ENCODE measurements at places on chromosomes 2 and 18.

- no peak for DNase-seq
Observed at GRCh38 chr18:32920796-32921787, 148.3 kb upstream of the KLHL14 start.

DNA sequence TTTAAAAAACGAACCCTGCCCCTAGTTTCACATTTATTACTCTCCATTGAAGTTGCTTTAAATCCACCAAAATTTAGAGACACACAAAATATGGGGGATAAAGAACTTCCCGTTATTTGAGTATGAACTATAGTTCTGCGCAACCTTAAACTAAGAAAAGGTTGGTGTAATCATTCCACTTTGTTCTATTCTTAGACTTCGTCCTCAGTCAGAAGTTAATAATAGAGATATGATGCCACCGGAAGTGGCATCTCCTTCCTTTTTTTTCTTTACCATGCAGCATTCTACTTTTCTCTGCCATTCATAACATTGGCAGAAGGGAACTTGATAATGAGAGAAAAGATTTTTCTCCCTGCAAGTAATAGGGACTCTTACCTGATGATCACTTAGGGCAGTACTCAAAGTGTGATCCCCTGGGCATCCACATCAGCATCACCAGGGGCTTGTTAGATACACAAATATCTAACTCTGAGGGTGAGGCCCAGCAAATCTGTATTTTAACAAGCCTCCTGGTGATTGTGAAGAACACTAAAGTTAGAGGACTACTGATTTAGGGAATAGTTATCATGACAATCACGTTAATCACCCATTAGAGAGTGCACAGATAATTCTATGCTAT is 147.7 kb upstream of the DTNA start:
- no peak for DNase-seq

DNA sequence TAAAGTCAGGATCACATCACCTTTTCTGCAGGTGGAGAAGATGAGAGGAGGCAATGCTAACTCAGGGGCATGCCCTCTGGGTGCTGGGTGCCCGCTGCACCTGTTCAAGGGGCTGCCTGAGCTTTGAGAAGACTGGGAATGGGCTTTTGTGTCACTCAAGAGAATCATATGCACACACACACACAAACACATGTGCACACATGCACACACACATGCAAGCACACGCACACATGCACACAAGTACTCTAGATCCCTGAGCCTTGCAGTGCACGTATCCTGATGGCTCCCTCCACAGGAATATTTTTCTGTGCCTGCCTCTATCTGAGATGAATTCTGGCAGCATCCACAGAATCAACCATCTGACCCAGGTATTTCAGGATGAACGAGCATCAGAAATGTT is 110.0 kb upstream of the TEX51 start:
- no peak for DNase-seq

GRCh38 chr2:176260689-176261088 is 8.6 kb upstream of the MTX2 start:
- no peak for DNase-seq

DNA sequence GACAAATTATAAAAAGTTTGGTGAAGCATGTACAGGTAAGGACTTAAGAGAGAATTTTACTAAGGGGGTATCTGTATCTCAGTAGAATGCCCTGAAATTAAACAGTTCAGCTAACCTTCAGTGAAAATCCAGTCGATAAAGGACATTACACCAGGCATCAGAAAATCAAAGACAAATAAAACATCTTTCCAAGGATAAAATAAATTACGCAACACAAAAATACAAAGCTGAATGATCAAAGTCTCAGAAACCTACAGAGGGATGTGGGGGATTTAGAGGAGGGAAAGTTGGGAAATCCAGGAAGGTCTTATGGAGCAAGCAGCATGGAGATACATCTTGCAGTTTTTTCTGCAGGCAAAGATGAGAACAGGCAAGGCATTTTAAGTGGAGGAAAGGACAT is 384.1 kb downstream of the TNS1 start:
- no peak for DNase-seq

GRCh38 chr2:69010437-69011194 is 2.4 kb upstream of the ANTXR1 start:
- no peak for DNase-seq

DNA sequence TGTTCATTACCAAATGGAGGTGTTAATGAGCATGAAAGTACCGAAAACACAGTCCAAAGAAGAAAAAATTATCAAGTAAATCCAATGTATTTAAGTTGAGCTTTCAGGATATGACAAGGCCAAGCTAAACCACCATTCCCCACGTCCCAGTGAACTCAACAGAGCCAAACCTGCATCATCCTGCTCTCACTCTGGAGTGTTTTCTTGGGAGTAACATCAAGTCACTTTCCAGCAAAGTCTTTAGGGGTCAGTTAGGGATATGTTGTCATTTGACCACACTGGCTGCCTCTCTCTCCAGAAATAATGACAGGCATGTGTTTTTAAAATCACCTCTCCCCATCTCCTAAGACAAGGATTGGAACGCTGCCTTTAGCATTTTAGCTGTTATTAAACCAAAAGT is 140.5 kb downstream of the SRBD1 start:
- no peak for DNase-seq

DNA sequence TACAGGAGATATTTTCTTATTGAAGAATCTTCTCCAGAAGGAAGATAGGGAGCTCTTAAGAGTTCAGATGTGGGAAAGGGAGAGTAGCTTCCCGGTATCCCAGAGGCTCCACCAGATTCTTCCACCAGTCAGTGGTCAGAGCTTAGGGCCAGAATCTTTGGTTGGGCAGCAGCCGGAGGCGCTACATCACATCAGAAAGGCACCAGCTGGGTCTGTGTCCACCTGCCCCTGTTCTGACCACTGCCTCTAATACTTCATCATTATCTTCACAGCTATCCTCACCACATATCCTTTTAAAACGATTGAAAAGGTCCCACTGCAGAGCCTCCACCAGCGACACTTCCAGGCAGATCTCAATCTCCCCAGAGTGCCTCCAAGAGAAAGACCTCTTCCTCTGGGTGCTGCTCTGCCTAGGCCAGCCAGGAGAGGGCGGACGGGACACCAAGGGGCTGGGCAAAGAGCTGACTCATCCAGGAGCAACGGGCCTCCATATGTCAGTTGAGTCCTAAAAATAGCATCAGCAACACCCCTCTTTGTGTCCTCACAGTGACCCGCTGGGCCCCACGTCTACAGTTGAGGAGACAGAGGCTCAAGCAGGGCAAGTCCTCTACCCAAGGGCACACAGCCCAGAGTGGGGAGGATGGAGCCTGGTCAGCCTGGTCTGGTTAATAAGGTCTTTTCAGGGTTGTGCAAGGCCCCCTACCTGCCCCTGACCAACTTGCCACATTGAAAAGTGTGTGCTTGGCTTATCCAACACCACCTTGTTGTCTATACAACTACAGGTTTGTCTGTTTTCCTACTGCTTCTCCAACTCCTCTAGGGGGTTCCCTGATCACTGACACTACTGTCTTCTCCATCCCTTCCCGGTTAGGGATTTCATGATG is 81.2 kb downstream of the ADD2 start:
- DNase-seq: no peak

- no peak for DNase-seq
Observed at GRCh38 chr2:57880446-57880845, 166.2 kb upstream of the VRK2 start.

DNA sequence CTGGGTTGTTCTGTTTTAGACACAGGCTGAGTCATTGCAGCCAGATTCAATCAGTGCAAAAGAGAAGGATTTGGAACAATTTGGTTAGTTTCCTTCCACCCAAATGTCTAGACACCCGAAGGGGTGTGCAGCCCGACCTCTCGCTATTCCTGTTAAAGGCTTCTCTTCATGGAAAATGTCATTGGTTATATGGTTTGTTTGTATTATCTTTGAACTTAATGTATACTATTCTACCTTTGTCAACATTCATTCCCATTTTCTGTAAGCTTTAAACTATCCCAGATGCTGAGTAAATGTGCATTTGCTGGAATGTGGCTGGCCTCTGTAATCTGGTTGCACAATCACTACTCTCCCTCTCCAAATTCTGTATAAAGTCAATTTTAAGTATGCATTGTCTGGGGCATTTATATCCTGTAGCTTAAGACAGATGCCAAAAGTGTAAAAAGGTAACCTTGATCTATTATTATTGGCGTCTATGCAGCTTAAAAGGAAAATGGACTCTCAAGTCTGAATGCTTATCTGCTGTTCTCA is 80.4 kb upstream of the RND3 start:
- DNase-seq: no peak

- no peak for DNase-seq
Observed at GRCh38 chr2:144151851-144152250, 368.1 kb downstream of the ZEB2 start.

DNA sequence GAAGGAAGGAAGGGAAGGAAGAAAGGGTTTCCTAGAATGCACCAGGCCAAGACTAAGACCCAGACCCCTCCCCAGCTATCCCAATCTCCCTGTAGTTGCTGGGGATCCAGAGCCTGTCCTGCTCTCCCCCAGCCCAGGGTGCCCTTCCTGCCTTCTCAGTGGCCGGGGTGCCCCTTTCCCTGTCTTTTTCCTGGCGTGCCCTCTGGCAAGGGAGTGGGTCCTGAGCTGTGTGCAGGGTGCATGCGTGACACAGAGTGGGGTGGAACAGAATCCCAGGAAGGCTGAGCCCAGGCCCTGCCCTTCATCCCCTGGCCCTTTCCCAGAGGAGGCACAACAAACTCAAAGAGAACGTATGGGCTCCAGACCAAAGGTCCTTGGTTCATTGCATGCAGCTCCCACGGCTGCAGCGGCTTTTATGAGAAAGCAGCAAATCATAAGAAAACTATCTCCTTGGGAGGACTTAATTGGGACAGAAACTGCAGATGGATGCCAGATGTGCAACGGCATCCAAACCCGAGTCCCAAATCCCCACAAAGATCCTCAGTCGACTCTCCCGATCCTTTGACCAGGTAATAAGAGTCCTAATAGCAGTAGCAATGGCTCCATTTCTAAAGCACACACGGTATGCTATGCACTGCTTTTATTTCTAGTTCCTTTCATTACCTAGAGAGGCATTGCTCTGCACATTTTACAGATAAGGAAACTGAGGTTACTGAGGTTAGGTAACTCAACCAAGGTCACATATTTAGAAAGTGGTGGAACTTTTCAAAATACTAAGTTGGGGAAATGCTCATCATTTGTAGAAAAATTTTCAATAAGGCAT is 12.7 kb upstream of the ARID5A start:
- DNase-seq: no peak

- DNase-seq: no peak
Observed at GRCh38 chr2:149808556-149808955, 221.0 kb upstream of the MMADHC start.

- DNase-seq: no peak
Observed at GRCh38 chr2:112706170-112706664, 14.6 kb upstream of the NT5DC4 start.

GRCh38 chr2:100893392-100894104 is 73.6 kb downstream of the NPAS2 start:
- DNase-seq: no peak

DNA sequence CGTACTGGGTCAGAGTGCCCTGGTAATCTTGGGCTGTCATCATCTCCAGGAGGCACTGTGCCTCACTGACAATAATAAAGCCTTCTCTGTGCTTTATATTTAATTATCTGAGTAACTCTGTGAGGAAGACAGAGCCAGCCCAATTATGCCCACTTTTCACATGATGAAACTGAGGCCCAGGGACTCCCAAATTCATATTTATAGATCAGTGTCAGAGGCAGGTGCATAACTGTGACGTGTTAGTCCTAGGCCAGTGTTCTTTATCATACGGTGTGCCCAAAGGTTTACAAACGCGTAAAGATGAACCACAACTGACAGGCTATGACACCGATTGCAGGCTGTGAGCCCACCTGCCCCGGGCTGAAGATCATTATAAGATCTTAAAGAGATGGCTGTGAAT is 65.4 kb downstream of the XDH start:
- no peak for DNase-seq

DNA sequence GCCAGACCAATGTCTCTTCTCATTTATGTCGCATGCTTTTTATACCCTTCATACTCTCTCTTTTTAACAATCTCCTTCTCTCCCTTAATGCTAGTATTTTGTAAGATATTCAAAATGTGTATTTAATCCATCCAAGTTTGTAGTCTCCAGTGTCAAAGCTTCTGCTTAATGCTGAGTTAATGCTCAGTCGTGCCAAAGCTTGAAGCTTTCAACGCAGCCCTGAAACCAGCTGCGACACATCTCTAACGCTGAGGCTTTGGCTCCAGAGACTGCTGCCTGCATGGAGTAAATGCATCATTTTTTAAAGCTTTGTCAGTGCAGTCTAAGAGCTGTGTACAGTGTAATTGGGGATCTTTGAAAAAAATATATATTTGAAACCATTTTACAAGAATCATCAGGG is 2108.8 kb upstream of the PIK3C3 start:
- DNase-seq: no peak

DNA sequence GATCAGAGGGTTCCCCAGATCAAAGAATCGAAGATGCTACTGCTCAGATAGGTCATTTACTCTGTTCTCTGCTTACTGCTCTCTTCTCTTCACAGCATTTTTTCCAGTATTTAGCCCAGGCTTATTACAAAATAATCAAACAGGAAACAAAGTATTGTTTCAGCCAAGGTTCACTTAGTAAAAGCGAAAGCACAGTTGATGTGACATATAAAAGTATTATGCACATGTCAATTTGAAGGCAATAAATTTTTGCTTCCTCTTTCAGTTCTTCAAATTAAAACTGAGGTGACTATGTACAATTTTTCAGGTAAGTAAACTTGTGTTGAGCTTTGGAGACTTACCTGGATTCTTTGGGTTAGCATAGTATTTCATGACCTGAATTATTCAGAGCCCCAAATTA is 262.8 kb upstream of the CHST9 start:
- no peak for DNase-seq

DNA sequence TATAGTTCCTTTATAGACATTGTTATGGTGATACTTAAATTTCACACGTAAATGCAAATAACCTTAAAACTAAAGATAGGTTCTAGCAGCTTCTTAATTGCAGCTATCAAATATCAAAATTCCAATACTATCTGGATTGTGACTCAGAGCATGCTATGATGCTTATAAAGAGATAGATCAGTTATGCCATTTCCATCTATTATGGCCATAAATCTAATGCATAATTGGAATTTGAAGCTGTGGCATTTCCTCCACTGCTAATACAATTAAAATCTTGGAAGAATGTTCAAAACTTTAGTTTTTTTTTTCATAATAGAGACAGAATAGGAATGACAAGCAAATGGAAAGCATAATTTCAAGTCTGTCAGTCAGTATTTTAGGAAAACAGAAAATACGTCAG is 220.8 kb upstream of the GALNT5 start:
- DNase-seq: no peak

- no peak for DNase-seq
Observed at GRCh38 chr18:25827961-25828561, 262.4 kb downstream of the SS18 start.

GRCh38 chr2:227480528-227480927 is 8.6 kb downstream of the AGFG1 start:
- no peak for DNase-seq

- no peak for DNase-seq
Observed at GRCh38 chr2:154032220-154032619, 160.5 kb downstream of the GALNT13 start.

DNA sequence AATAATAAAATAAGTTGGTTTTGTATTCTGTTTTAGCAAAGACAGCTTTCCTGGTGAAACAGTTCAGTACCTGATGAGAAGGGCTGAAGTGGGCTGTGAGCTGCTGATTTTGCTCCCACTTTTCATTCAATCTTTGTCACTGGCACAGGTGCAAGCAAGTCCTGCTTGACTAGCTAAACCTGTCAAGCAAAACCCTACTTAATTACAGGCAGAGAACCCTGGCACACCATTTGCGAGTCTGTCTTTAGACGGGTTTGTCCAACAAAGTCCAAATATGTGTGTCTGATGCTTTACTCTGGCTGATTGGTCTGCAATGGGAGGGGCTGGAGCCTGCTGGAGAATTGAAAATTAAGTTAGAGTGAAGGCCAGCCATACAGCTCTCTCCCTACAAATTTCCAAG is 267.2 kb downstream of the EPHA4 start:
- DNase-seq: no peak

All from amygdala (tissue), 56 donors.